ENCODE measurements at places on chromosomes 3 and 15. TPM values are rescaled to one million over a fixed set of nuclear protein-coding genes. Genes with fewer than 3 reads are reported as not detected.

- H3K27ac ChIP-seq: peak overlapping the region; percentile 57
- H3K36me3 ChIP-seq: no peaks in the 10 kb centered on the region
- H3K27me3 ChIP-seq: no peaks in the 10 kb centered on the region
Measured at GRCh38 chr3:71252466-71252865, 331.1 kb downstream of the FOXP1 start.

GRCh38 chr3:123186695-123187094 is 15.0 kb upstream of the SEC22A start:
- H3K4me3 ChIP-seq: no peak overlapping the region
- no peak overlapping the region for H3K27ac ChIP-seq
- H3K27me3 ChIP-seq: peaks cover 4% of the 10 kb centered on the region
- H3K36me3 ChIP-seq: no peaks in the 10 kb centered on the region

- H3K36me3 ChIP-seq: no peaks in the 10 kb centered on the region
- peaks cover 34% of the 10 kb centered on the region for H3K27me3 ChIP-seq
- H3K4me3 ChIP-seq: no peak overlapping the region
- H3K27ac ChIP-seq: no peak overlapping the region
- no peaks in the 10 kb centered on the region for H3K4me1 ChIP-seq
- no peak for DNase-seq
Measured at GRCh38 chr3:156071031-156071430, 49.3 kb upstream of the KCNAB1 start.

- H3K4me1 ChIP-seq: peaks cover 14% of the 10 kb centered on the region
- H3K36me3 ChIP-seq: no peaks in the 10 kb centered on the region
- H3K27me3 ChIP-seq: peaks cover 23% of the 10 kb centered on the region
- no peak within 1 kb of the TSS for H3K27ac ChIP-seq
- no peak within 1 kb of the TSS for H3K4me3 ChIP-seq
Measured at GRCh38 chr15:82805994-82806406, at the start of gene FSD2. TSS of gene FSD2 (minus strand) at chr15:82806069. CDS start at chr15:82787390, 18,679 bp downstream.

DNA sequence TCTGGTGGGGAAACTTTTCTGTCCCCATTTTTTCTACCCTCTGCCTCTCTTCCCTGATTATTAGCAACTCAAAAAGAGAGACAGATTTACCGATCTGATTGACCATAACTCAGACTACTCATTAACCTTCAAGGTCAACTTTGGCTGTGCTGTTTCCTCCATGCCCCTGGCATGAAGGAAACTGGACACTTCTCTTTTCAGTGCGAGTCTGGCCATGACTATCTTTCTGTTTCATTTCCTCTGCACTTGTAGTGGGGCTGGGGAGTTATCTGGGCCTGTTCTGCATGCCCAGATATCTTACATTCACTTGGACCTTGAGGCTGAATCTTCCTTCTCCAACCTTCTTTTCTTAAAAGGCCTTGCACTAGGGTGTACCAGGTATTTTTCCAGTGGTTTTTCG is 76.9 kb upstream of the SLCO2A1 start:
- H3K27me3 ChIP-seq: no peaks in the 10 kb centered on the region
- no peak overlapping the region for H3K27ac ChIP-seq
- no peak for DNase-seq
- H3K4me1 ChIP-seq: no peaks in the 10 kb centered on the region
- peaks cover 22% of the 10 kb centered on the region for H3K36me3 ChIP-seq

- no peaks in the 10 kb centered on the region for H3K27me3 ChIP-seq
- DNase-seq: peak; percentile 59
- peak overlapping the region; percentile 86 for H3K27ac ChIP-seq
Measured at GRCh38 chr15:35751413-35752133, 205.6 kb upstream of the DPH6 start.

DNA sequence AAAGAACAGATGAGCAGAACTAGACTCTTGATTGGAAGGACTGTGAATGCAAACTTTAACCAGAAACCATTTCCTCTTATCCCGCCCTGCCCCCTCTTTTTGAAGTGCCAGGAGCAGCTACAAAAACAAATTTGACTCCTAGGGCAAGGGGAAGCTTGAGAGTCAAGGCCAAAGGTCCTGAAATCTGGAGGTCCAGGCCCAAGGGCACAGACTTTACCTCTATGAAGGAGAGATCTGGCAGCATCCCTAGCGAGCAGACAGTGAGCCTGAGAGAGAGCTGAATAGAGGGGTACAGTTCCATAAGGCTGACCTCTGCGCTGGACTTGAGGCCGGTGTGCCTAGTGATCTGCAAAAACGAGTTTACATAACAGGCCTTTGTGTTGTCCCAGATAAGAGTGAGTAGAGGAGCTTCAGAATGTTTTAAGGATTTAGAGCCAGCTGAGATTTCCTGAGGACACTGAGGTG is 5.1 kb downstream of the RAB43 start:
- DNase-seq: no peak
- H3K27ac ChIP-seq: peak overlapping the region; percentile 88
- H3K4me3 ChIP-seq: no peak overlapping the region
- peaks cover 12% of the 10 kb centered on the region for H3K36me3 ChIP-seq
- H3K27me3 ChIP-seq: no peaks in the 10 kb centered on the region
- H3K4me1 ChIP-seq: peaks cover 33% of the 10 kb centered on the region

FANCD2OS gene
- total RNA-seq: not detected

PRRT3 gene
- 8.3 TPM for total RNA-seq

KCNMB3 gene
- 4.1 TPM for total RNA-seq

TPM1 gene
- total RNA-seq: 667 TPM

STXBP5L gene
- total RNA-seq: 1.7 TPM

KNG1 gene
- not detected for total RNA-seq

CEP152 gene
- 7.6 TPM for total RNA-seq

FGD5 gene
- total RNA-seq: 3.4 TPM

All from mesothelial cell of epicardium (in vitro differentiated cells).